B cell (primary cell): ENCODE measurements at places on chromosomes 12 and 14. TPM values are rescaled to one million over a fixed set of nuclear protein-coding genes. Genes with fewer than 3 reads are reported as not detected.

- H3K27me3 ChIP-seq = peaks cover 5% of the 10 kb centered on the region
- H3K4me3 ChIP-seq = no peak overlapping the region
- H3K4me1 ChIP-seq = no peaks in the 10 kb centered on the region
- DNase-seq = no peak
- no peak overlapping the region for H3K27ac ChIP-seq
- H3K36me3 ChIP-seq = no peaks in the 10 kb centered on the region
Observed at GRCh38 chr12:66008985-66009384, 121.6 kb downstream of the LLPH start.

C12orf50 gene
- 0.10 and 0.22 TPM in 2 replicates for total RNA-seq

- H3K27ac ChIP-seq = no peak overlapping the region
- no peaks in the 10 kb centered on the region for H3K36me3 ChIP-seq
- H3K27me3 ChIP-seq = no peaks in the 10 kb centered on the region
- peaks cover 4% of the 10 kb centered on the region for H3K4me1 ChIP-seq
- no peak for DNase-seq
Observed at GRCh38 chr14:61861320-61861865, 99.2 kb downstream of the SNAPC1 start.

NTS gene
- total RNA-seq = not detected in 2 replicates

DNA sequence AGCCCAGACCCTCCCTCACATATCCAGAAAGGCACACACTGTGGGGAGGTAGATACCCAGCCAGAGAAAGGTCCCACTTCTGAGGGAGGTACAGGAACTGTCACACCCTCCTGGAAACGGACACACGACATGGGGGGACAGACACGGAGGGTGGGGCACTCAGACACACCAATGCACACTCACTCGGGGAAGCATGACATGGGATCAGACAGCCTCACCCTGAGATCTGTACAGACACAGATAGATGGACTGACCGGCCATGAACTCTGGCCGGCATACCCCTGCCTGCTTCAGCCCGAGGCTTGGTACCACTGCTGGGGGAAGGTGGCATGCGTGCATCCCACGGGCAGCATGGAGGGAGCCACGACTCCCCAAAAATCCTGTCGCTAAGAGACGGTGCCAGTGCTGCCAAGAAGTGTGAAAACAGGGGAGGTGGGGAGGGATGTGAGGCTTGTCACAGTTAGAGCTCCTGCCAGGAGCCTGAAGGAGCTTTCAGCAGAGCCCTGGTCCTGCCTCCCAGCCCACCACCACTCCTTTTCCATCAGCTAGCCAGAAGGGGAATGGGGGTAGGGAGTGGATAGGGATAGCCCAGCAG is 571 bp downstream of the CPNE6 start:
- no peak for DNase-seq
- H3K36me3 ChIP-seq = no peaks in the 10 kb centered on the region
- H3K27me3 ChIP-seq = peaks cover 4% of the 10 kb centered on the region
- H3K4me3 ChIP-seq = no peak overlapping the region
